Smooth muscle cell of the coronary artery (primary cell): ENCODE measurements at places on chromosomes 3 and 15. TPM values are rescaled to one million over a fixed set of nuclear protein-coding genes. Genes with fewer than 3 reads are reported as not detected.

Gene GUCA1C
- total RNA-seq, result not detected in 2 replicates

Gene FGF12
- total RNA-seq, result under 0.01 TPM in 1 of 2 replicates, not detected in the other

Gene SAMMSON
- not detected in 2 replicates for total RNA-seq

Gene KLF13
- total RNA-seq, result 17.4 and 22.4 TPM in 2 replicates

Gene FBXW12
- 0.08 TPM in 1 of 2 replicates, not detected in the other for total RNA-seq

Gene PIGB
- total RNA-seq, result 8.6 and 13.6 TPM in 2 replicates
